ENCODE measurements at places on chromosomes 13 and 19.

DNA sequence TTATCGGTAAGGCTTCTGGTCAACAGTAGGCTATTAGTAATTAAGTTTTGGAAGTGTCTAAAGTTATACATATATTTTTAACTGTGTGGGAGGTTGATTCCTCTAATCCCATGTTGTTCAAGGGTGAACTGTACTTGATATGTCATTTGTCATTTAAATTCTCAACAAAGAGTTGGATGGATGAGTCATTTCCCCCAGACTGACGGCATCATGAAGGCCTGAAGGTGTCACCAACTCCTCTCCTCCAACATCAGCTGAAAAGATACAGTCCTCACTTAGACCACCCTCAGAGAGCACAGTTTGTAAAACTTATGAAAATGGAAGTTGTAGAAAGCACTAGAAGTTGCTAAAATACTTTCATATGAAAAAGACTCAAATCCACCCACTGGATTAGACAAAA lies 48.8 kb downstream of the DCLK1 start:
- DNase-seq, result no peak

DNA sequence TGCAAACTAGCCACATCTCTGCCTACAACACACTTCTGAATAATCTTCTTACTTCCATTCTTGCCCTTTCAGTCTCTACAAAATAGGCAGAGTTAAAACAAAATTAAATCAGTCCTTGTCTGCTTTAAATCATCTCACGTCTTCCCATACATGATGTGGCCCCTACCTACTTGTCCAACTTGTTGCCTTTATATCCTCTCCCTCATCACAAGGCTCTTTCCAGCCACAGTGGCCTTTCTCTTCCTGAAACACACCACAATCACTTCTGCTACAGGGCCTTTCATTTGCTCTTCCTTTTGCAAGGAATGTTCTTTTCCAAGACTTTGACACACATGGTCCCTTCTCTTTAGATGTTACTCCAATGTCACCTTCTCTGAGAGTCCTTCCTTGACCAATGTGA lies 1.7 kb downstream of the RBM26 start:
- no peak for DNase-seq

- DNase-seq, result no peak
These were observed 4.6 kb downstream of the PKN1 start for GRCh38 chr19:14437578-14438140.

DNA sequence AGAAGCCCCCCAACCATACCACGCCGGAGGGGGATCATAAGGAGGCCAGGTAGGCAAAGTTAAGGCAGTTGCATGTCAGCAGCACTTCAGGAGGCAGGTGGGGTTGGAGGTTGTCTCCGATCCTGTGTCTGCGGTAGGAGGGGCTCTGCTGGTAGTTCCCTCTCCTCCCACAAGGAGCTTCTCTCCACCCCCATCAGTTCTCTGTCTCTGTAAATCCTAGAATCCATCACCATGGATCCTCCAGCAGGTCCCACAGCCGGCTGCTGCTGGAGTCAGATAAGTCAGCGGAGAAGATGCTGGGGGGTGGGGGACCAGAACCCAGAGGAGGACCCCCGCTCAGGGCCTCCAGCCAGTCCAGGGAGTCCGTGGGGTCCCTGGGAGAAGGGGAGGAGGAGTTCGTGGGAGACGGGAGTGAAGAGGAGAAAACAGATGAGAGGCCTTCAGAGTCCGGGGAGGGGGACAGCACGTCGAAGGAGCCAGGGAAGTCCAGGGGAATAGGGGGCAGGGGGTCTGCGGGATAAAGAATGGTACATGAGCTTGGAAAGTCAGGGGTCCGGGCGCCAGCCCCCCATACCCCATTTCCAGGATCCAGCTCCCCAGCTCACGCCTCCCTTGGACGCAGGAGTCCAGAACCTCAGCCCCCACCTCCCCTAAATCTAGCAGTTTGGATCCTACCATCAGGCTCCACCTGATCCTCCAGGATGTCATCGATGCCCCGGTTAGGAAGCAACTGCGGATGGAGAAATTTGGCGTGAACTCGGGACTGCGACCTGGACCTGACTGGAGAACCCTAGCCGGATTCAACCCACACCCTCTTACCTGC lies 6.3 kb downstream of the MAMSTR start:
- DNase-seq, result no peak

DNA sequence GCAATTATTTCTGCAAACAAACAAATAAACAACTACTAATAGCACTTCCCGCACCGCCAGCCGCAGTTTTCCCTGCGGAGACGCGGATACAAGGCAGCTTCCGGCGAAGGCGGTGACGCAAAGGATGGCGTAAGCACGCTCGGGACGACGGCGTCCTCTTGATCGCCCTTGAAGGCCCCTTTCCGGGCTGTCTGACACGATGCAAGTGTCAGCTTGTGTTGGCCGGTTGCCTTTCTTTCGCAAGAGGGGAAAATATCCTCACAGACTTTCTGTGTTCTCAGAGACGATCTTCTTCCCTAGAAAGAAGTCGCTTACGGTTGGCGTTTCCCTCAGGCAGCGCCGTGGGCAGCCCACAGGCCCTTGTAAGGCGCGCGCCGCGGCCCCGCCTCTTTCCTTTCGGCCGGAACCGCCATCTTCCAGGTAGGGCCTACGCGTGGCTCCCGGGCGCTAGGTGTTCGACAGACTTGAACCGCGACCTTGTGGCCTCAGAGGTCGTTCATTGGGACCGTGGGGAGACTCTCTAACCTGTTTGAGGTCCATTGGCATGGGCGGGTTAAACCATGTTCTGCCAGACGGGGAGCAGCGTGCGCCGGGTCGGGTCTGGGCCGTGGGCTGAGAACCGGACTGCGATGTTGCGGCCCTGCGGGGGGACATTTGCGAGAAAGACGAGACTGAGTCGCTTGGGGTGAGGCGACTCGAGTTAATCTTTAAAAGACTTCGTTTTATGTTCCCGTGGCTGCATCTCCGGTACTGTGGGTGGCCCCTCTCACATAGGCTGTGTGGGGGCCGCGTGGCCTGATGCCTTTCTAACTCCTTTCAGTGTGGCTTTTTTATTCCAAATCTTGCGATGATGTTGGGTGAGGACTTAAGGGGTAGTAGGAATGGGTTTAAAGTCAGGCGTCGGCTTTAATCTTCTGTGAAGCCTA lies at the start of gene RPL21:
Gene RPL21 (plus strand): TSS at position 393 of the 926 bp plus-strand sequence. CDS start 2,219 bp downstream, outside the sequence.
- DNase-seq, result peak; percentile 54

DNA sequence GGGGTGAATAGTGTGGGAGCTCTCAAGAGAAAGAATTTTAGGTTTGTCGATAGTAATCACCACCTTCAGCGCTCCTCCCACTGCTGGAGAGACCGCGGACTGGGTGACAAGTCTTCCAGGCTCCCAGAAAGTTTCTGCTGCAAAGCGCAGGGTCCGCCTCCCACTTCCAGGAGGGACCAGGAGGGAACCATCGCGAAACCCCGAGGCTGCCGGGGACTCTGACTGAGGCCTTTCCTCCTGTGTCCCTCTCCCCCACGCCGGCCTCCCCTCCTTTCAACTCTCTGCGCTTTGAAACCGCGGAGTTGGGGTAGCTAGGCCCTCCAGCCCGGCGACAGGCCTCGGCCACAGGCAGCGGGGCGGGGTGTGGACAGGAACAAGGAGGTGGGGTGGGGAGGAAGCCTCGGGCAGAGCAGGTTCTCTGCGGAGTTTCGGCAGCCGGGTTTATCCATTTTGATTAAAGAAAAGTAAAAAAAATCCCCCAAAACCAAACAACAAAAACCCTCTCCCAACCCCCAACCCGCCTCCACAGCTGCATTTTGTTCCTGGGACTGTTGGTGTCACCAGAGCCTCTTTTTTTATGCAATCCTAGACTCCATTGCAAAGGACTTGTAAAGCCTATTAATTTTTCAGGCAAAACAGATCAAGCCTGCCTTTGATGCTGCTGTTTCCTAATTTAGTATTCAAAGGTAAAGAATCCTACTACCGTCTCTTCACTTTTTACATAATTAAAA lies 157.2 kb downstream of the TM9SF2 start:
- no peak for DNase-seq

DNA sequence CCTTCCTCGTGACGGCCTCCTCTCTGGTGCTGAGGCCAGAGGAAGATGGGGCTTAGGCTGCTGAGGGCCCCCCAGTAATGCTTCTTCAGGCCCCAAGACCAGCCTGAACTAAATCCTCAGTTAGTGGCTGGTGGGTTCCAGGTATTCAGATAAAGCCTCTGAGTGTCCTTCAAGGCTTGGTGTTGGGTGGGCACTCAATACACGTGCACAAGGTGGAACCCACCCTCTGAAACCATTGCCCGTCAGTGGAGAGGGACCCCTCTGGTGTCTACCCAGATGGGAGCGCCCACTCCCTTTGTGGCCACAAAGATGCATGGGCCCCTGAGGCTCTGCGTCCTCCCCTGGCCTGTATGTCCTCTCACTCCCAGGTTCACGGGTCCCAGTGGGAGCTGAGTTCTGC lies 79.0 kb downstream of the IER2 start:
- DNase-seq, result no peak

- no peak for DNase-seq
These were observed 423.7 kb upstream of the KLF12 start for GRCh38 chr13:74557870-74558269.

GRCh38 chr19:18415178-18415867 lies 3.9 kb upstream of the SSBP4 start:
- DNase-seq, result no peak

DNA sequence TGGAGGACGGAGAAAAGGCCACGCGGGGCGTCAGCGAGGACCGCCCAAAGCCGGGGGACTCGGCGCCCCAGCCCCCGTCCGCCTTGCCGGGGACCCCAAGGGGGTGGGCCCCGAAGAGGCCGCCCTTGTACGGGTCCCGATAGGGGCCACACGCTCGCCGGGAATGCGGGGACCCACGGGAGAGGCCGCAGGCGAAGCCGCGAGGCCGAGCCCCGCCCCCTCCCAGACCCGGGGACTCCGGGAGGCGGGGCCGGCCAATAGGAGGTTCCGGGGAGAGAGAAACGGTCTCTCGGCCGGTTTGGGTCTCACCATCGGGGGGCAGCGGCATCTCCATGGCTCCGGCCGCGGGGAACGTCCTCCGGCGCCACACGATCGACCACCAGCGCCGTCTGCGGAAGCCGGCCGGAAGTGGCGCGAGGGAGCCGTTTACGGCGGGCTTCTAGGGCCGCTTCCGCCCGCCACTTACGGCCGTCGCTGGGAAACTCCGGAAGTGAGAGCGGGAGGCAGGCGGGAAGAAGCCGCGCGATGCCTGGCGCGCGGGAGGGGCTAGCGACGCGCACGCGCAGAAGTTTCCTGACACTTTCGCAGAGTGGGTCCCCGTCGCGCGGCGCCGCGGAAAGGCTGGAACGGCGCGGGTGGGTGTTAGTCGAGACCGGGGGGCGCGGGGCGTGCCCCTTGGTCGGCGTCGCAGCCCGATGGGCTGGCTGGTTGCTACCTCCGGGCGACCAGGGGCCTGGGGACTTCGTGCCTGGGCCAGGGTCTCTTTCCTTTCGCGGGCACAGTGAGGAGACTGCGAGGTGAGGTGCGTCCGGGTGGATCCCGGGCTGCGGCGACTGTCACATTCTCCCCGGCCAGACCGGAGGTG lies at the start of gene CHERP:
Gene CHERP (minus strand): TSS at position 393 of the 865 bp plus-strand sequence. CDS start 59 bp downstream, at position 334.
- peak; percentile 44 for DNase-seq

DNA sequence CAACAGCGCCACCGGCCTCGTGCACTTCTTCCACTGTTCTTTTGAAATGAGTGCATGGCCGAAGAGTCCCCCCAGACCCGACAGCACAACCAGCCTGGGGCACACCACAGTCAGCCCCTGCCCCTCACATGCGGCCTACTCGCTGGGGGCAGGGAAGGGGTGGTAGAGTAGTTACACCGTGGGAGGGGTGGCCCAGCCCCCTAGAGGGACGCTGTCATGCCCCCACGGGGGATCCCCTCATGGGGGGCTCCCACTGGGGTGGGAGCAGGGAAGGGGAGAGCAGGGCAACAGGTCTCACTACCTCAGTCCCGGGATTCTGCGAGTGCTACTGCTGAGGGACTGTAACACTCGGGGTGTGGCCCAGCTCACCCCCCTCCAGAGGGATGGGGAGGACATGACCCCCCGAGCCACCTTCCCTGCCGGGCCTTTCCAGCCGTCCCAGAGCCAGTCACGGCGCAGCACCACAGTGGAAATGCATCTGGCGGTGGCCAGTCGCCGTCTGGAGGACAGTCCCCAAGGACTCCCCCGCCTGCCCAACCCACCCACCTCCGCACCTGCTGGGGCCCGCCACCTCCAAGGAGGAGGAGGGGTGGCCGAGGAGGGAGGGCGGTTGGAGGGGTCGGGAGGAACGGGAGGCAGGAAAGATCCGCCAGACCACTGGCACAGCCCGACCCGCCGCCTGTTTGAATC lies 84.6 kb upstream of the ZNF254 start:
- no peak for DNase-seq

DNA sequence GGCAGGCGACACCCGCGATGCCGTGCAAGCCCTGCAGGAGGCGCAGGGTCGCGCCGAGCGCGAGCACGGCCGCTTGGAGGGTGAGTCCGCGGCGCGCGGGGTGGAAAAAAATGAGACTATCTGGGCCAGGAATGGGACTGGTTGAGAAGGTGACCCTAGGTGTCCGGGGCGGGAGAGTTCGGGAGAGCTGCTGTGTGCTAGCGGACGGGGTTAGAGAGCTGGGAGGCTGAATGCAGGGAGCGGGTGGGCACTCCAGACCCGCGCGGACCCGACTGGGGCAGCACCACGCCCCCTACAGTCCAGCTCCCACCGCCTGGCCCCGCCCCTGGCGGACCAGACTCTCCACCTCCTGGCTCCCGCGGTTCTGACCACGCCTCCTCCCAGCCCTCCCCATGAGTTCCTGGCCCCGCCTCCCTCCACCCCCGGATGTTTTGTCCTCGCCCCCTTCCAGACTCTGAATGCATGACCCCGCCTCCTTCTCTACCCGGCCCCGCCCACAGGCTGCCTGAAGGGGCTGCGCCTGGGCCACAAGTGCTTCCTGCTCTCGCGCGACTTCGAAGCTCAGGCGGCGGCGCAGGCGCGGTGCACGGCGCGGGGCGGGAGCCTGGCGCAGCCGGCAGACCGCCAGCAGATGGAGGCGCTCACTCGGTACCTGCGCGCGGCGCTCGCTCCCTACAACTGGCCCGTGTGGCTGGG lies 1.5 kb downstream of the CLEC11A start:
- DNase-seq, result peak; percentile 61

DNA sequence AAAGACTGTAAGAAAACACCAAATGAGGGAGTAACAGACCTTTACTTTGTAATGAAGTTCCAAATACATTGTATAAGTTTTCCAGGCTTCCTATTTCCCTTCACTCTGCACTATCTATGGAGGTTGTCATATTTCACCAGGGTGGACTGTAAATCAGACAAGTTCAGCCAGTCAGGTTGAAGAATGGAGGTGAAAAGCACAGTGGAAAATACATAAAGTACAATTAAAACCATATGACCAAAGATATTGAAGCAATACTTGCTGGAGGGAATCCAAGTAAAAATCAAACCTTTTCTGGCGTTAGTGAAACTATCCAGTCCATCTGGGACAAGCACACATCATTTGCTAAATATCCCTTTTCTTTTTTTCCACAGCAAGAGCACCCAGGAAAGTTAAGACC lies 3.2 kb downstream of the LHFPL6 start:
- no peak for DNase-seq
